Gastrocnemius medialis (tissue), 4 donors: ENCODE measurements at places on chromosomes 7 and 10. TPM values are rescaled to one million over a fixed set of nuclear protein-coding genes. Genes with fewer than 3 reads are reported as not detected.

MTURN gene
- 56.1 TPM for total RNA-seq

KIAA1217 gene
- total RNA-seq: 155 TPM

AOC1 gene
- total RNA-seq: not detected

PON3 gene
- total RNA-seq: 0.49 TPM

GPR146 gene
- 43.8 TPM for total RNA-seq

MGAM2 gene
- total RNA-seq: 0.27 TPM

MTPN gene
- 55.4 TPM for total RNA-seq

GPR15LG gene
- total RNA-seq: not detected

UBN2 gene
- 13.7 TPM for total RNA-seq

NXPH1 gene
- not detected for total RNA-seq

CCZ1 gene
- 40.6 TPM for total RNA-seq

AOAH gene
- 1.8 TPM for total RNA-seq

SPDYE17 gene
- total RNA-seq: not detected
